ENCODE measurements at places on chromosomes 7 and 10.

DNA sequence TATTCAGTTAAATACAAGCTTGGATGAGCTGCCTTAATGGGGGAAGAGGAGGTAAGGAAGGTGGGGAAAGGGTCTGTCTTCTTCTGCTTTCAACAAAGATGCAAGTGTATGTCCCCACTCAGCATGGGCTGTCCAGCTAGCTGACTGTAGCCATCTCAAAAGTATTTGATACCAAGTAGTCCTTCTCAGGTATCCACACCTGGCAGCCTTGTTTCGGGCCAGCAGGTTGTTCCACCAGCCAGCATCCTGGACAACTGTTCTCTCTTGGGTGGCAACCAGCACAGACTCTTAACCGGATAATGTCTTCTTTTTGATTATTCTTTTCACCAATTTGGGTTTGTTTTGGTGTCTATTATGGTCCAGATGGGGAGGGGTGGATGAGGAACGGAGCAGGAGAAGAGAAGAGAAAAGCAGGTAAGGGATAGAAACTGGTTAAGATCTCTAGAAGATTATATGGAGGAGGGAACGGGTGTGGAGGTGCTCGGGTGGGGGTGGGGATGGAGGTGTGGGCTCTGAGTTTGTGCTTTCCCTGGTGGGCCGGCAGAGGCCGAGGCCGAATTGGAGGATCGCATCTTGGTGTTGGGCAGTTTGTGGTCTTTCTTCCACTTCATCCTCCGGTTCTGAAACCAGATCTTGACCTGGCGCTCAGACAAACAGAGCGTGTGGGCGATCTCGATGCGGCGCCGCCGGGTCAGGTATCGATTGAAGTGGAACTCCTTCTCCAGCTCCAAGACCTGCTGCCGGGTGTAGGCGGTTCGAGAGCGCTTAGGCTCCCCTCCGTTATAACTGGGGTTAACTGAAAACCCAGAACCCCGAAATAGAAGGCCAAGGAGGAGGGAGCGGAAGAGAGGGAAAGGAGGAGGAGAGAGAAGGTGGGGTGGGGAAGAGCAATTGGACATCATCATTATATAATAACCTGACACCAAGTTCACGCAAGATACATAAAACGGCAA, 1.5 kb downstream of the HOXA4 start:
- DNase-seq, result no peak

GRCh38 chr10:95133997-95134396, 60.0 kb upstream of the ACSM6 start:
- DNase-seq, result no peak

DNA sequence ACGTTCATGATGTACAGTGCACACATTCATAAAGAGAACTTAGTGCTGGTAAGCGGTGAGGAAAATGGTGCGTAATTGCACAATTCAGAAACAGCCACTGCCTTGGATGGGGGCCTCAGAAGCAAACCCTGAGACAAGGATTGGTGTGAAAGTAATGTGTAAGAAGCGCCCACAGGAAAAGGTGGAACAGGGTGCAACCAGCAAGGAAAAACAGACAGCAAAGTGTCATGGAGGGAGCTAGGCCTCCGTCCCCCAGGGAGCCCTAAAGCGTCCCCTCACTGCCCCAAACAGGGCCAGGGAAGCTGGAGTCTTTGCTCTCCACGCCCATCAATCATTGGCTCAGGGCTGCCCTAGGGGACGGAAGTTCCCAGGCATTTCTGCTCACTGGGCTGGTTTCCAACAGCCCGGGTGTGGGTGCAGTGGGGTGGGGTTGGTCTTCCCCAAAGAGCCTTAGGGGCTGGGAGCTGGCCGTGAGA, 9.6 kb upstream of the C10orf105 start:
- DNase-seq, result no peak

DNA sequence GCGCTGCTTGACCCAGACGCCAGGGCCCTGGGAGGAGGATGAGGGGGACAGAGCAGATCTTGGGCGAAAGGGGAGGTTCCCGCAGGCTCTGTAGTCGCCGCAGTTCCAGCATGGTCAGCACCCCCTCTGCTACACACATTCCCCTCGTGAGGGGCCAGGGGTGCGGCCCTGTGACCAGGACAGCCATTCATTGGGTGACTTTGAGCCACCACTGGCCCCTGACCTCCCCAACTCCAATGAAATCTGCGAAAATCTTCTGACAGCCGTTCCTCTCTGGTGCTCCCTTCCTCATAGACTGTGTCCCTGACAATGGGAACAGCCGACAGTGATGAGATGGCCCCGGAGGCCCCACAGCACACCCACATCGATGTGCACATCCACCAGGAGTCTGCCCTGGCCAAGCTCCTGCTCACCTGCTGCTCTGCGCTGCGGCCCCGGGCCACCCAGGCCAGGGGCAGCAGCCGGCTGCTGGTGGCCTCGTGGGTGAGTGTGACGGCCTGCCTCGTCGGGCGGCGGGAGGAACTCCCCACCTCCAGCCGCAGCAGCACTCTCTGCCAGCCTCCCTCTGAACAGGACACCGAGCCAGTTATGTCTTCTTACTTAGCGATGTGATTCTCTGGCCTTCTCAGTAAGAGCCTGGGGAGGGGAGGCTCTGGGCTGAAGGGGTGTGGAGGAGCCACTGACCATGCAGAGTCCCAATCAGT, 825 bp downstream of the TMEM176A start:
- no peak for DNase-seq

GRCh38 chr7:136006208-136006607, 29.0 kb upstream of the MTPN start:
- no peak for DNase-seq

DNA sequence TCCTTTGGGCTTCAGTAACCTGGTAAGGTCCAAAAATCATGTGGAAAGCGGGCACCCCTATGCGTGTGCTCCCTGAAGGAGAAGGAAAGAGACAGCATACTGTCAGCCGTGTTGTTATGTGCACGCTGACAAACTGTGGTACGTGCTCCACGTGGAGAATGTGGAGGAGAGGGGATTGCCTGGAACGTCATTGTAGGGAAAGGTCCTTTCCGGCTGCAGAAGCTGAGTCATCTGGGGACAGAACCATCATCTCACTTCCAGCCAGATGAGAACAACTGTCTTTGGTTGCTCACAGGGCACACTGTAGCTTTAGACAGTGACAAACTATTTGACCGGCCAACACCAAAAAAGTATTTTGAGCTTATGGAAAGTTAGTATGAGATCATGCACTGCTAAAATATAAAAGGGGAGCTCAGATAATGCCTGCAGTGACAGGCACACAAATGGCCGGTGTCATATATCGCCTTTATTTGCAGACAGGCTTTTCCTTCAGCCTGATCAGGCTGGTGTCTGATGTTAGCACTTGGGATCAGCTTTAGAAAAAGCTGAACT, 38.8 kb upstream of the GRB10 start:
- no peak for DNase-seq

DNA sequence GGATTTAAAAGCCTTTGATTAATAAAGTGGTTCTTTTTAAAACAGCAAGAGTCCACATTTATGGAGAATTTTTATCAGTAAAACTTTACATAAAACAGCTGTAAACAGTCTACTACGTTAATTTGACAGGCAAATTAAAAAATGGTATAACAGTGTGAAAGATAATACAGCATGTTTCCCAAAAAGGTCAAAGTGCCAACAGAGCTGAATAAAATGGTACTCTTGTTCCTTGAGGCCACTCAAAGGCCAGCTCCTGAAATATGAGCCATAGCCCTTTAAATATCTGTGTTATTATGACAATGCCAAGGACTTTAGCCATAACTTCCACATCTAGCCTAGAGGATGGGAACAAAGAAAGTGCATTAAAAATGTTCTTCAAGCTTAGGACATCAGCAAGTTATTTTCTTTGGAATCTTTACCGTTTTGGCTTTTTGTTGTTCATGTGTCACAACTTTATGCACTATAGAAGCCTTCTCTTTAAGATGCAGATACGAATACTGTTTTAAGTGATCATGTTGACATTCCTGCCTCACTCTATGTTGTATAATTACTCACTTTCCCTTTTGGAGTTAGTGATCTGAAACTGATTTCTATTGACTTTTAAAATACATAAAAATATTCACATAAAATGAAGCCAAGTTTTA, 165.6 kb downstream of the RNLS start:
- no peak for DNase-seq

DNA sequence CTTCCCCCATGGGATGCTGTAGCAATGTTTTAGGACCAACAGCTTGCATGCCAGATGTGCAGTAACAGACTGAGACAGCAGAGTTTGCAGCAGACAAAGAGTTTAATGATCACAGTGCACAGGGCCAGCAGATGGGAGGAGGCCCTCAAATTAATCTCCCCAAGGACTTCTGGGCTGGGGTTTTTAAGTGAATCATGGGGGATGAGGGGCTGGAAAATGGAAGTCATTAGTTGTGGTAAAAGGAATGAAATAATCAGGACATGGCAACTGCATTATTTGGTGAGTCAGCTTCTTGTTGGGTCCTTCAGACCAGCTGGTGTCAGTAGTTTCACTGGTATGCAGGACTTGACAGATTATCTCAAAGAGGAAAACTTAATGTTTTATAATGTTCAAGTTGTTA, 12.6 kb upstream of the NRBF2 start:
- no peak for DNase-seq

- DNase-seq, result no peak
Measured at GRCh38 chr10:78072504-78072903, 38.8 kb downstream of the RPS24 start.

- DNase-seq, result peak; percentile 15
Measured at GRCh38 chr7:150432915-150433892, 17.2 kb upstream of the GIMAP8 start.

DNA sequence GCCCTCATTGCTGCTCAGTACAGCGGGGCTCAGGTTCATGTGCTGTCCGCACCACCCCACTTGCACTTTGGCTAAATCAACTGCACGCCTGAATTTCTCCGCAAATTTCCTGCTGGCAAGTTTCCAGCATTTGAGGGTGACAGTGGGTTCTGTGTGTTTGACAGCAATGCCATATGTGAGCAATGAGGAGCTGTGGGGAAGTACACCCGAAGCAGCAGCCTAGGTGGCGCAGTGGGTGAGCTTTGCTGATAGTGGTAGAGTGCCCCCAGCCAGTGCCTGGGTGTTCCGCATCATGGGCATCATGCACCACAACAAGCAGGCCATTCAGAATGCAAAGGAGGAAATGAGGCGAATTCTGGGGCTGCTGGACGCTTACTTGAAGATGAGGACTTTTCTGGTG, 103.9 kb upstream of the POT1 start:
- no peak for DNase-seq

- DNase-seq, result no peak
Measured at GRCh38 chr7:87474533-87475358, 734 bp downstream of the ABCB4 start.

DNA sequence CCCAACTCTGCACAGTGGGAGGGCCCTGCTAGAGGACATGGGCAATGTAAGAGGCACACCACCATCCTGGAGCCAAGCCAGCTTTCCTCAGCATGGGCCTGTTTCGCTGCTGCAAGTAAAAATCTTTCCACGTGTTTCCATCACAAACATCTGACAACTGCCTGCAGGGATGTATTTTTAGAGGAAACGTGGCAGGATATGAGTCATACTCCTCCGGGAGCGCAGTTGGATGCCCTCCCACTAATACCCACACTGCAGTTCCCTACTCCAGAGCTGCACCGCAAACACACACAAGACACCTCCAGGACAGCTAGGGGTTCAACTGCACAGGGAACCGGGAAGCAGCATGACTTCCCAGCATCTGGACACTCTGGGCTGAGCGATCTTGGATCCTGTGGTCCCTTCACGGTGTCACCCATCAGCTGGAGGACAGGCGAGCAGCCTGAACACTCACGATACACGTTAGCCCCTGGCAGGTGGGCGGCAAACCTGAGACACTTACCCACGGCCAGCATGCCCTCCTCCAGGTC, 26.1 kb downstream of the PLAC9 start:
- DNase-seq, result no peak

- DNase-seq, result no peak
Measured at GRCh38 chr10:99765672-99766301, 16.7 kb upstream of the ABCC2 start.

- no peak for DNase-seq
Measured at GRCh38 chr7:17713584-17713983, 226.7 kb downstream of the SNX13 start.
